ENCODE measurements at places on chromosomes 3 and 15.

- DNase-seq = no peak
Observed at GRCh38 chr3:88775026-88775690, 332.3 kb upstream of the EPHA3 start.

DNA sequence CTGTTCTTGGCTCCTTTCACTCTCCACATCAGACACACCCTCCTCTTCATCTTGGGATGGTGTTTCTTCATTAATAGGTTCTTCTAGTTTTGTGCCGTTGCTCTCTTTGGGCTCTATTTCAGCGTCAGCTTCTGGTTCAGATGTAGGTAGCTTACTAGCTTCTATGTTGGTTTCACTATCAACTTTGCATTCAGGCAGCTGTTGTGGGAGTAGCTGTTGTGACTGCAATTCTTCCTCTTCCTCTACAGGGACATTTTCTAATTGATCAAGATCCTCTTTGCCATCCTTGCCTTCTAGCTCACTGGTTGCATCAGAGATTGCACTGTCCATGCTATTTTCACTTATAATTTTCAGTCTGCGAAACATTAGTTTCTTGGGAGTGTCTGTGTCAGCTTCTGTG lies 80.1 kb downstream of the SETD2 start:
- DNase-seq = no peak

GRCh38 chr3:49722896-49723295 lies 855 bp downstream of the GMPPB start:
- no peak for DNase-seq

DNA sequence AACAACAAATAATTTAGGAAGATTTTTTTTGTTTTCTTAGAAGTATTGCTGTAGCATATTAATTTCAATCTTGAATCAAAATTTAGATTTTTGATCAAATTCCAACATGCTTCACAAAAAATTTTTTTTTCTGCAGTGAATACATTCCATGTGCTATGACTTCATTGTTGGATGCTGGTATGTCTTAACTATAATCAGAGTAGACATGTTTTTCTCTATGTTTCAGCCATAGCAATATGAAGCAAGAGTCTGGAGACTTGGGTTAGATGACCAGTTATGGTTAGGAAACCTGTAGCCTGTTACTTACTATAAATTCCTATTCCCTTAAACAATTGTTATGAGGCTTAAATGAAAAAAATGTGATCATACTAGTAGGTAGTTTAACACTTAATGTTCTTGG lies 176.1 kb upstream of the CHL1 start:
- DNase-seq = no peak

DNA sequence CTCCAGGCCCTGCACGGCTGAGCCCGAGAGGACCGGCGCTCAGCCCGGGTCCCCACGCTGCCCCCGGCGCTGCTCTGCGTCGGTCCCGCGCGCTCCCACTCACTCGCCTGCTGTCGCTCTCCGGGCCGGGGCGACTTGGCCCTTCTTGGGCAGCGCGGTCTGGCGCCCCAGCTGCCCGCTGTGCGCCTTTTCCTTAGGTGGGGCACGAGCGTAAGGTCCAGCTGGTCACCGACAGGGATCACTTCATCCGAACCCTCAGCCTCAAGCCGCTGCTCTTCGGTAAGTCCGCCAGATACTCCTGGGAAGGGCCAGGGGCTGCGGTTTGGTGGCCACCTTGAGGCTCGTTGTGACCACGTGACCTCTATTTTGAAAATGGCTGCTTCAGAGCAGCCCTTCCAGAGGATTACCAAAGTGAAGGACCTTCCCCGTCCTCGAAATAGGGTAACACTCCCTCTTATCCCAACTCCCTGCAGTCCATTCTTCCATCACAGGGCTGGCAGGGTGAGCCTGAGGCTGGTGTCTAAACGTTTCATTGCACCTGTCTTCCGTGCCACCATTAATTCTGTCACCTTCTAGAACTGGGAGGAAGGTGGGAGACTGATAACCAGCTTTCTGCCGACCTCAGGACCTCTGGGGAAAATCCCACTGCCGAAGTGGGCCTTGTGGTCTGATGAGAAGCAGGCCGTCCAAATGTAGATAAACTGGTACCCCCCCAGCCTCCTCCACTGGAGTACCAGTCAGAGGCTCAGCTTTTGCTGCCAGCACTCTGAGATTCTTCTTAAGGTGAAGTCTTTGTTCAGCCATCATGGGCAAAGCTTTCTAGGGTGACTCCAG lies 812 bp downstream of the P4HTM start:
- DNase-seq = no peak

DNA sequence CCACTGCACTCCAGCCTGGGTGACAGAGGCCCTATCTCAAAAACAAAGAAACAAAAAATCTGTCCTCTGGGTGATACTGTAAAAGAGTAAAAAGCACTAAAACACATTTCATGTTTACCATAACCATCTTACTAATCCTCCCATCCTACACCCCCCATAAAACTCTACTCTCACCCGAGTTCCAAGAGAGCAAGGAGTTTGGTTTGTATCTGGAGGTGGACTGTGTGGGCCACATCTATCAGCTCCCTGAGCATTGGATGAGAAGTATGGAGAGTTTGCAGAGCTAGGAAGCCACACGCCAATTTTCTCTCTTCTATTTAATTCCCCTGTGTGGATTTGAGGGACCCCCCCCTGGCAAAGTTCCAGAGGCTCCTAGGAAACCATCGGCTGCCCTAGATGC lies 80.0 kb downstream of the ATP10A start:
- DNase-seq = no peak

DNA sequence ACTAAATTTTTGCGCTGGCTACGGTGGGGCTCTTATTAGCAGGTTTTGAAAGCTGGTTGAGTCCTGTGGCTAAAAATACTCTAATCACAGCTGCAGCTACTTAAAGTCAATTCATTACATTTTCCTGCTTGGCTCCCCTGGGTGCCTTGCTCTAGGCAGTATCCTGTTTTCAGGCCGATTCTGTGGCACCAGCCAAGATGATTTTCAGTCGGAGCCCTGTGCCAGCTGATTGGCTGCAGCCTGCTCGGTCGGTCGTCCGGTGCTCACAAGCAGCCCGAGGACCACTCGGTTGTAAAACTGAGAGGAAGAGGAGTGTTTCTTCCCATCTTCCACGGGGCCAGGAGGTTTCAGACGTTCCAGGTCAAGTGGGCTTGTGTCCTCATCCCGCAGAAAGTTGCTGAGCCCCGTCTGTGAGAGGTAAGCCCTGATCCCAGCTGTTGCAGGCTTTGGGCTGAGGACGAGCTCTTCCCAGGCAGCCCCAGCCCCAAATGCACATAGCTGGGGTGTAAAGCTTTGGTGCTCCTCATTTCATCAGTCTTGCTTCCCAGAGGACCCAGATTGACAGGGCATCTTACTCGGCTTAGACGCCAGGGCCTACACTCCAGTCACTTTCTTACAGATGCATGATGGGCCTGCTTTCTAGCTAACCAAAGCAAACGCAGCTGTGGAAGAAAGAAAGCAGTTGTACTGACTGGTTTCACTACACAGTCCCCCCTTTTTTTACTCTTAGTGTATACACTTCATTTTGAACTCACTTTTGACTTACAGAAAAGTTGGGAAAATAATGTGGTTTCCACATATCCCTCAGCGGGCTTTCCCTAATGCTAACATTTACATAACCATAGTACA lies 15.9 kb downstream of the LYSMD4 start:
- no peak for DNase-seq

GRCh38 chr3:119481079-119481478 lies 12.3 kb downstream of the POGLUT1 start:
- DNase-seq = no peak

- DNase-seq = no peak
Observed at GRCh38 chr3:23552506-23552905, 253.2 kb upstream of the UBE2E1 start.

GRCh38 chr15:98914626-98915025 lies 93.0 kb downstream of the PGPEP1L start:
- DNase-seq = peak; percentile 90

- no peak for DNase-seq
Observed at GRCh38 chr3:18586076-18586475, 160.9 kb upstream of the SATB1 start.

GRCh38 chr3:161096771-161097367 lies 8.3 kb downstream of the B3GALNT1 start:
- no peak for DNase-seq

DNA sequence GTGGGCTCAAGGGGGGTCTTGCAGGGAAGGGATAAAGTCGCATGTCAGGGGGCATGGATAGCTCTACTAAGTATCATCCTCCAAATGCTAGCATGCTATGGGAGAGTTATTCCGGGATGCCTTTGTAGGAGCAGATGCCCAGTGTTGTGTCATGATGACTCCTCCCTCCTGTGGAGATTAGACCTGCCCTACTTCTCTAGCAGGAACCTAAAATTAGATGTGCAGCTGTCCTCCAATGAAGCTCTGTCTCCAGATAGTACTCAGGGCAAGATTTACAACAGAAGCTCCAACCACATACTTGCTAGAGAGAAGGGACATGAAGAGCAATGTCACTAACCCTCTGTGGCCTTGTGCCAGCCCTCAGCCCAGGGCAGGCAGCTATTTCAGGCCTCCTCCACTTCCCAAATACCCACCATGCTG lies 82.5 kb downstream of the AGBL1 start:
- DNase-seq = no peak

DNA sequence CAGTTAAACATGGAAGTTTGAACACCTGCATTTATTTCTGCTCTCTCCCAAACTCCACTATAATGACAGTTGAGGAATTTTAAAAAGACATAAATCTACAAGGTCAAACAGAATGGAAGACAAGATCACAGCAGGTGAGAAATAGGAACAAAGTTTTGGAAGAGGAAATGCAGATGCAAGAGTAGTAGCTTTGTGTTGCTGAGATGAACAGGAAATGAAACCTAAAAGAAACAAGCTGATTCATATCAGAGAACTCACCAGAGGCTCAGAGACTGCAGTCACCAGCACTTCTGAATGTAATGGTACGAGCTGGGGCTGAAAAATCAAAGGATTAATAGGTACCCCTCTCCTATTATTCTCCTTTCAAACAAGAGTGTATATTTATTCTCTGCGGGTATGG lies 459.9 kb downstream of the RAP2B start:
- DNase-seq = no peak

DNA sequence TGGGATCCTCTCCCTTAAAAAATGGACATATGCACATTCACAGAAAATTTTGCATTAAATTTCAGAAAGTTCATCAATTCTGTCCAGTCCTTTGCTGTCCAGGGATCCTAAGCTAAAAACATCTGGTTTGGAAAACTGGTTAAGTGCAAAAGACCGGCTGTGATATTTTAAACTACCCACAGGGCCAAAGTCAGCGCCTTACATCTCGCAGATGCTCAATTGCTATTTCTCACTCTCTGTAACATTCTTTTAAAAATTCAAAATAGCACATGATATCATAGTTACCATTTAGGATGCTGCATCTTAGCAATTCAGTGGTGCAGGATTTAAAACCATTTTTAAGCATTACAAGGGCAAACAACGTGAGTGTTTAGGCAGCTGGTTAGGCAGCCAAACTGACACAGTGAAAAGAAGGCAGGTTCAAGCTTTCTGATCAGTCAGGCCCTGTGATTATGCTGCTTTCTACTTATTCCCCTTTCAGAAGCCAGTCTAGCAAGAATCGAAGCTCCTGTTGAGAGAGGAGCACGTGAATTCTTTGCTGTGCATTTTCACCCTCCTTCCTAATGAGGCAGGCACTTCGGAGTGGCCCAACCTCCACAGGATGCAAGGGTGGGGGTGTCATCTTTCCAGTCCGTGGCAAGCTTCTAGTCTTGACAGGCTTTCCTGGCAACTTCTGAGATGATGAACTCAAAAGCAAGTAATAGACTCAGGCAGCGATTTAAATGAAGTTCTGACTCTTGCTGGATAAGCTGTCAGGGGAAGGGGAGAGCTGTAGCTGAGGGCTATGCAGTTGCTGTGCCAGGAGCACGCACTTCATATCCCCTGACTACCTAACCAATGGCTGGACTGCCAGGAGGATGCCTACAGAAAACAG lies 8.8 kb downstream of the PRICKLE2 start:
- DNase-seq = peak; percentile 71

GRCh38 chr3:195553268-195553667 lies 10.1 kb upstream of the PPP1R2 start:
- DNase-seq = no peak

DNA sequence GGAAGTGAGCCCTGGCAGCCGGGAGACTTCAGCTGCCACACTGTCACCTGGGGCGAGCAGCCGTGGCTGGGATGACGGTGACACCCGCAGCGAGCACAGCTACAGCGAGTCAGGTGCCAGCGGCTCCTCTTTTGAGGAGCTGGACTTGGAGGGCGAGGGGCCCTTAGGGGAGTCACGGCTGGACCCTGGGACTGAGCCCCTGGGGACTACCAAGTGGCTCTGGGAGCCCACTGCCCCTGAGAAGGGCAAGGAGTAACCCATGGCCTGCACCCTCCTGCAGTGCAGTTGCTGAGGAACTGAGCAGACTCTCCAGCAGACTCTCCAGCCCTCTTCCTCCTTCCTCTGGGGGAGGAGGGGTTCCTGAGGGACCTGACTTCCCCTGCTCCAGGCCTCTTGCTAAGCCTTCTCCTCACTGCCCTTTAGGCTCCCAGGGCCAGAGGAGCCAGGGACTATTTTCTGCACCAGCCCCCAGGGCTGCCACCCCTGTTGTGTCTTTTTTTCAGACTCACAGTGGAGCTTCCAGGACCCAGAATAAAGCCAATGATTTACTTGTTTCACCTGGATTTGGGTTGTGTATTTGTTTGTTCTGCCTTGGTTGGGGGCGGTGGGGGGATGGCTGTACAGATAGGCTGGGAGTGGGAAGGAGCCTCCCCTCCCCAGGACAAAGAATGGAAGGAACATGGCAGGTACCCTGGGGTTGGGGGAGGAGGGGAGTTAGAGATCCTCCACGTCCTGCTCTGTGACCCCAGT lies 2.9 kb upstream of the GRM2 start:
- no peak for DNase-seq

- DNase-seq = peak; percentile 61
Observed at GRCh38 chr3:171838218-171838720, 4.9 kb upstream of the TMEM212 start.

DNA sequence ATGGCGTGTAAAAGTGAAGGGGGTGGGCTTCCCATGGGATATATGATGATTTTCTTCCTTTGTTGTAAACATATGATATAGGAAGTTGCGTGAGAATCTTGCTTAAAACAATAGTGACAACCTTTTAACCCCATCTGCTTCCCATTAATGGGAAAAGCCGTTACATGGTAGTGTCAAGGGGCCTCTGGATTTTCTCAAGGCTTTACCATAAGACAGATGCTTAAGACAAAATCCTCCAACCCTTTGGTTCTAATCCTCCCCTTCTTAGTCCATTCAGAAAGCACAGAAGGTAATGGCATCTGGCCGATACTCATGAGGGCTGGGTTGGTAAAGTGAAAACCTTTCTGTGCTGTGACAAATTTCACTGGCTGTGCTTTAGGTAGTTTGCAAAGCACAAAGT lies 25.0 kb downstream of the DPH3 start:
- peak; percentile 88 for DNase-seq

DNA sequence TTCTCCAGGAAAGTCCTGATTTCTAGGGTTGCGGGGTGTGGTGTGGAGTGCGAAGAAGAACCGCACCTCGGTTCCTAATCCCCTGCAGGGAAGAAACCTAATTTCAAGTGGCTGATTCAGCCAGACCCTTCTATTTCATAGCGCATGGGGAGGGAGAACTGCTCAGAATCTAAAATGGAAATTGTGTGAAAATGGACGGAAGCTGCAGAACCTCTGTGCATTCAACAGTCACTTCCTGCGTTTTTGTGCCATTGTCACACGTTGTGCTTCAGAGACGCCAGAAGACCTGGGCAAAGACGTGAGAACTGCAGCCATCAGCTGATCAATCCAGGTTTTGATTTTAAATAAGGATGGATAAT lies 1.2 kb downstream of the SIDT1 start:
- DNase-seq = no peak

All from fibroblast of skin of right quadriceps (primary cell).